Progenitor cell of endocrine pancreas (in vitro differentiated cells): ENCODE measurements at places on chromosomes 12 and 14.

DNA sequence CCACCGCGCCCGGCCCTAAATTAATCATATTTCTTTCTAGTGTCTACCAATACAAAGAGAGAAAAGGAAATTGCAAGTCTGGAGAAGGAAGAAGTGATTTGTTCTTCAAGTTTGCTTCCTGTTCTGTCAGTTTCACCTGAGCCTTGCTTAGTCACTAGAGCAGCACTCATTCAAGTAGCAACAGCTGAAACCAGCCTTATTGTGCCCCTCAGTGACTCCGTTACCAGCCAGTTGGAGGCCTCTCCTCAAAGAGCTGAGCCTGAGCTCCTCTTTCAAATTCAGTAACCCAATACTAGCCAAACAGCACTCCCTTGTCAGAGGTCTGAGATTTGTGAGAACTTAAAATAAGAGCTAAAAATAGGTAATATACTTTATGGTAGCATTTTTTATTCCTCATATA lies 17.4 kb downstream of the PAWR start:
- no peak for DNase-seq

GRCh38 chr12:24127919-24128721 lies 178.7 kb upstream of the SOX5 start:
- DNase-seq: no peak

GRCh38 chr12:85260896-85261295 lies 19.1 kb upstream of the ALX1 start:
- no peak for DNase-seq

DNA sequence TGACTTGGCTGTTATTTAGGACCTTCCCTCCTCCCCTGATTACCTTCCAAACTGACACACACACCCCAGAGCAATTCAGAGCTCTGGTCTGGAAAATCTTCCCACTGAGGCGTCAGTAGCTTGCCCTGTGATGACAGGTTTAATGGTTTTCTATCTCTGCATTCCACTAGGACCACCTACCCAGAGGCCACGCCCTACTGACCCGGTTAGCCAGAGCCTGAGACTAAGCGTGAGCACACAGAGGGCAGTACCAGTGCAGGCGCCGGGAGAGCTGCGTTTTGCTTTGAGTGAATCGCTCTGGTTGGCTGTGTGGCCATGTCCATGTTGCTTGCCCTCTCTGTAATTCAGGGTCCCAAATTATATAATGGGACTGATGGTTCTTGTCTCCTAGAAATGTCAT lies 36.2 kb upstream of the ATP2A2 start:
- no peak for DNase-seq

- DNase-seq: no peak
Observed at GRCh38 chr12:56107242-56107641, 2.9 kb downstream of the PA2G4 start.

DNA sequence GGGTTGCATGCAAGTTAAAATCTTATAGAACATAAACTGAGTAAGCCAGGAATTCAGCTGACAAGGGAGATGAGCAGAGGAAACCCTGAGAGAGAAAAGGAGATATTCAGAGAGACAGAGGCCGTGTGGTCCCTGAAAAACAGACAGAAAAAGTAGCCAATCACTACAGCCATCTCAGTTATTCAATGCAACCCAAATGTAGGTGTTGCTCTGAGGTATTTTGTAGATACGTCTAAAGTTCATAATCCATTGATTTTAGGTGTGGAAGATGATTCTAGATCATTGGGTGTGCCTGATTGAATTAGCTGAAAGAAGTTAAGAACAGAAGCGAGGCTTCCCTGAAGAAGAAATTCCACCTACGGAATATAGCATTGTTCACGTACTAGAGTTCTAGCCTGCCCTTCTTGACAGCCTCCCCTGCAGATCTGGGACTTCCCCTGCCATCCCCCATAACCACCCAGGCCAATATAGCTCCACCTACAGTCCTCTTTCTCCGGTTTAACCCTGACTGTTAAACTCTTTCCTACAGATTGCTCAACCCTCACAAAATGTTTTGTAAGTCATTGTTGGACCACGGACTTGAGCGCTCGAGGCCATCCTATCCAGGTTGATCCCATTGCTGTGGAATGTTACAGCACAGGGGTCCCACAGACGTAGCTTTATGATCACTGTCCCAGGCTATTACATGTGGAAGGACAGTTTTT lies 21.7 kb downstream of the AICDA start:
- DNase-seq: no peak

- DNase-seq: no peak
Observed at GRCh38 chr12:90253674-90254181, 545.1 kb upstream of the ATP2B1 start.

- no peak for DNase-seq
Observed at GRCh38 chr14:103241531-103241930, 92.5 kb upstream of the EIF5 start.

- DNase-seq: no peak
Observed at GRCh38 chr12:95874452-95874851, 15.7 kb downstream of the SNRPF start.
